ENCODE measurements at places on chromosomes 13 and 19. TPM values are rescaled to one million over a fixed set of nuclear protein-coding genes. Genes with fewer than 3 reads are reported as not detected.

GRCh38 chr13:97629601-97630272 lies 195.8 kb downstream of the RAP2A start:
- no peaks in the 10 kb centered on the region for H3K27me3 ChIP-seq
- no peaks in the 10 kb centered on the region for H3K36me3 ChIP-seq
- DNase-seq, result no peak
- no peaks in the 10 kb centered on the region for H3K4me1 ChIP-seq

Gene GSX1
- not detected for total RNA-seq

Gene STOML3
- total RNA-seq, result not detected

DNA sequence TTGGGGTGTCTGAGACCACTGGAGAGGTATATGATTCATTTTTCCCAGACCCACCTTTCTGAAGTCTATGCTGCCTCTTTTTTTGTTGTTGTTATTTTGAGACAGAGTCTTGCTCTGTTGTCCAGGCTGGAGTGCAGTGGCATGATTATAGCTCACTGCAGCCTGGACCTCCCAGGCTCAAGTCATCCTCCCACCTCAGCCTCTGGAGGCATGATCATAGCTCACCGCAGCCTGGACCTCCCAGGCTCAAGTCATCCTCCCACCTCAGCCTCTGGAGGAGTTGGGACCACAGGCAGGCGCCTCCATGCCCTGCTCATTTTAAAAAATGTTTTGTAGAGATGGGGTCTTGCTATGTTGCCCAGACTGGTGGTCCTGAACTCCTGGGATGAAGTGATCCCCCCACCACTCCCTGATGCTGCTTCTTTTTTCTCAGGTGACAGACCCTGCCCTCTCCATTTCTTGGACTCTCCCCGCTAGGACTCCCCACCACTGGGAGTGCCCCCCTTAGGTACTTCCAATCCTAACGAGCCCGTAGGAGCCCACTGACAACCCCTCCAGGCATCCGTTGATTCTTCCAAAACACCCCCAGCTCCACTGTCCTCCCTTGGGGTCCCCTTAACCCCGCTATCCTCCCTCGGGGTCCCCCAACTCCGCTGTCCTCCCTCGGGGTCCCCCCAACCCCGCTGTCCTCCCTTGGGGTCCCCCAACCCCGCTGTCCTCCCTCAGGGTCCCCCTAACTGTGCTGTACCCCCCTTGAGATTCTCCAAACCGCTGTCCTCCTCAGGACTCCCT lies 45.4 kb downstream of the ARHGEF18 start:
- DNase-seq, result no peak
- H3K27me3 ChIP-seq, result no peaks in the 10 kb centered on the region
- H3K36me3 ChIP-seq, result no peaks in the 10 kb centered on the region
- H3K4me1 ChIP-seq, result no peaks in the 10 kb centered on the region
- peak overlapping the region; percentile 74 for H3K27ac ChIP-seq

- no peaks in the 10 kb centered on the region for H3K27me3 ChIP-seq
- no peak for DNase-seq
- H3K27ac ChIP-seq, result no peak overlapping the region
- H3K4me3 ChIP-seq, result no peak overlapping the region
- H3K36me3 ChIP-seq, result peaks cover 54% of the 10 kb centered on the region
Observed at GRCh38 chr19:2806736-2807378, 12.8 kb upstream of the ZNF554 start.

- no peaks in the 10 kb centered on the region for H3K27me3 ChIP-seq
- H3K27ac ChIP-seq, result no peak overlapping the region
- no peak for DNase-seq
Observed at GRCh38 chr13:30045916-30046704, 195.7 kb upstream of the UBL3 start.

- H3K36me3 ChIP-seq, result no peaks in the 10 kb centered on the region
- DNase-seq, result no peak
- peak overlapping the region; percentile 28 for H3K4me3 ChIP-seq
Observed at GRCh38 chr13:48655291-48655690, 1.6 kb downstream of the CYSLTR2 start.

All from right atrium auricular region (tissue), 2 donors.